ENCODE measurements at places on chromosomes 5 and 9. TPM values are rescaled to one million over a fixed set of nuclear protein-coding genes. Genes with fewer than 3 reads are reported as not detected.

DNA sequence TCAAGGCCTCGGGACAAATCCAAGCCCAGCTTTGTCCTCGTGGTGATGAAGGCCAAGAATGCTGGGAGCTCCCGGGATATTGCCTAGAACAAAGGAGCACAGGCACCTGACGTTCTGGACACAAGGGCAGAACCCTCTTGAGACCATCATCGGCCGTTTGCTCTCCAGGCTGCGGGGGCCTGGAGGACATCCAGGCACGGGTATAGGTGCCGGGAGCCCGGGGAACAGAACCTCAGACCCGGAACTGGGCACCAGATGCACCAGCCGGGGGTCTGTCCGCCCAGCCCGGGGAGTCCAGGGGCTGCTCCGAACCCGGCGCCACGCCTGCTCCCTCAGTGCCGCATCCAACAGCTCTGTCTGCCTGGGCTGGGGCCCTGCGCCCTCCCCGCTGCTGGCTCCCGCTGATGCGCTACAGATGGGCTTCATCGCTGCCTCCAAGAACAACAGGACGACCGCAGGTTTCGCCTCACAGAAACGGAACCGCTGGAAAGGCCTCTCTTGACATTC, 88.0 kb downstream of the ADAMTS2 start:
- H3K4me3 ChIP-seq: no peak overlapping the region
- peak; percentile 74 for DNase-seq
- H3K27ac ChIP-seq: peak overlapping the region; percentile 41
- H3K27me3 ChIP-seq: no peaks in the 10 kb centered on the region
- peaks cover 23% of the 10 kb centered on the region for H3K4me1 ChIP-seq

DNA sequence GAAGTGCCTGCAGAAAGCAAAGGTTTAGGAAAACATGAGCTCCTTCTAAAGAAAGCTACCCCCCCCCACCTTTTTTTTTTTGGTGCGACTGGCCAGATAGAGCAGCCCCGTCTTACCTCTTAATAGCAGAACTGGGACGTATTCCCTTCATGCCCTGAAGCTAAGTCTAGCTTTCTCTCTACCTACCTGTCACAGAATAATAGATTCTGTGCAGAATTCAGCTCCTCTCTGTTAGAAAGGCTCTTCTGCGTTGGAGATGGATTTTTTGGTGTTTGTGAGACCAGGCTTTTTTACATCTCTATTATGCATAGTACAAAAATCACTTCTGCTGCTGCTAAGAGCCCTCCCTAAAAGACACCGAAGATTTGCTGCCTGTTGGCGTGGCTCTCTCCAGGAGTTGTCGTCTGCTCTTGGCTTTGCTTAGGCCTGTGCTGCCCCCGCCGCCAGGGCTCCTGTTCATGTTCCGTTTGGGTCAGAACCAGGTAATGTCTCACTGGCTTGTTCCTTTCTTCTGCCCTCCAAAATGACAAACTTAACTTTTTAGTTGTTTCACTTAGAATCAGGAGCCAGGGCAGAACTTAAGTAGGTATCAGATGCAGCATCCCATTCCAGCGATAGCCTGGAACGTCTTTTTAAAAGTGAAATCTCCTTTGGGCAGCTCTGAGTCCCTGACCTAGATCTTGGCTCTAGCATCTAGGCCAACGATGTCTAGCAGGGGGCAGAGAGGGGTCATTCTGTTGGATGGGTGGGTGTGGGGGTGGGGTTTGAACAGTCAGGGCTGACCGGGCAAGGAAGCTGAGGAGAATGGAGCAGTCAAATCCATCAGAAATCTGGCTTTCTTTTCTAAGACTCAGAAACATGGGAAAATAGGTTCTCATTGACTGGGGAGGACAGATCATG, 2.5 kb downstream of the TRIO start:
- H3K27ac ChIP-seq: peak overlapping the region; percentile 91
- peaks cover 68% of the 10 kb centered on the region for H3K4me1 ChIP-seq
- peak overlapping the region; percentile 93 for H3K4me3 ChIP-seq
- DNase-seq: no peak
- H3K36me3 ChIP-seq: no peaks in the 10 kb centered on the region

DNA sequence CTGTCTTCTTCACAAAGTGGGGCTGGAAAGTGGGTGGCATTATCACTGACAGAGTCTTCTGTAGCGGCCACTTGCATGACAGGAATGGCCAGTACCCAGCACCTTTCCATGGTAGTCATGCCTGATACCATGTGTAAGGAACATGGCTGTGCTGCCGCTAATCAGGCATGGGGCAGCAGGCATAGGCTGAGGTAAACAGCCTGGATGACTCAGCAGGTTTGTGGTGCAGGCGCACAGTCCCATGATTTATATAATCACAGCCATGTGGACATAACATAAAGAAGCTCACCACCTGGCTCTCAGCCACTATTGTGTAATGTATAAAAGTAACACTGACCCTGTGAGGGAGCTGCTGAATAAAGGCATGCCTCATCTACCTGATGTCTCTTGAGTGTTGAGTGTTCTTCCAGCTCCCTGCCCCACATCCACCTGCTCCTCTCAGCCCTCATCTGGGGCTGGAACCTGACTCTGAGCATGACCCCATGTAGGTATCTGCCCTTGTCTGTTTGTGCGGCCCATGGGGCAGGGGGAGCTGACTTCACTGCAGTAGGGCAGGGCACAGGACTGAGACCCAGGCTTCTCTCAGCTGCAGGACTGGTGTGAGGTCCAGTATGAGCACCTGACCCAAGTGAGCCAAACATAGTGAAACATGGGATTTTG, 13.2 kb upstream of the ICE1 start:
- no peaks in the 10 kb centered on the region for H3K27me3 ChIP-seq
- no peak for DNase-seq
- no peaks in the 10 kb centered on the region for H3K36me3 ChIP-seq
- no peak overlapping the region for H3K27ac ChIP-seq
- H3K4me3 ChIP-seq: no peak overlapping the region

PDE8B gene
- 6.1 TPM for total RNA-seq

All from sigmoid colon (tissue), 7 donors.